Amygdala (tissue), 56 donors: ENCODE measurements at places on chromosomes 5 and 9.

DNA sequence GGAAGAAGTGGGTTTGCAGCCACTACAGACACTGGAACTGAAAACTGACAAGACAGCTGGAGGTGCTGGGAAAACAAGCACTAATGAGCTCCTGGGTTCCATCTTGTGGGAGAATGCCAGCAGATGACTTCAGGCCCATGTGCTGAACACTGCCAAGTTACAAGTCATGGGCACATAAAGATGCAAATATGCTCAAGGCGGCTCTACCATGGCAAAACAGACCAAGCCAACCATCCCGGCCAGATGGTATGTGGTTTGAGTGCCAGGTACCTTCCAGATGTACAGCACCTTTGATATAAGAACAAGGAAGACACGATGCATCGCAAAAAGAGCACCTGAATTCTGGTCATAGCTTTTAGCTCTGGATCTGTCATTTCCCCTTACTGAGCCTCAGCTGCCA lies 19.9 kb downstream of the TNFSF8 start:
- DNase-seq = no peak

- DNase-seq = no peak
These were observed 795.0 kb downstream of the EFNA5 start for GRCh38 chr5:106875591-106876297.

DNA sequence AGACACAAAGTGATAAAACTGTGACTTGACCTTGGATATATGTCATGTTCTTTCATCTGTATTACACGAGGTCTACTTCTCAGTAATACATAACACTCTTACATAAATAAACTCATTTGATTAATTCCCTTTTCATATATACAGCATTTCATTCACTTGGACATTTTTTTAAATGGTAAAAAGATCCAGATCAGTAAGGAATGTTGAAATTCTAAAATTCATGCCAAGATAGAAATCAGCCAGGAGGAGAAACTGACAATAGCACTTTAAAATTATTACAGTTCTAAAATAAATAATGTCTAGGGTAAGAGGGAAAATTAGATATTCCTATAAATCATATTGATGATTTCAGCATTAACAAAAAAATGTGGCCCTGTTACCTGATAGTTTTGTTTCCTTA lies 46.2 kb upstream of the POU5F2 start:
- DNase-seq = no peak

DNA sequence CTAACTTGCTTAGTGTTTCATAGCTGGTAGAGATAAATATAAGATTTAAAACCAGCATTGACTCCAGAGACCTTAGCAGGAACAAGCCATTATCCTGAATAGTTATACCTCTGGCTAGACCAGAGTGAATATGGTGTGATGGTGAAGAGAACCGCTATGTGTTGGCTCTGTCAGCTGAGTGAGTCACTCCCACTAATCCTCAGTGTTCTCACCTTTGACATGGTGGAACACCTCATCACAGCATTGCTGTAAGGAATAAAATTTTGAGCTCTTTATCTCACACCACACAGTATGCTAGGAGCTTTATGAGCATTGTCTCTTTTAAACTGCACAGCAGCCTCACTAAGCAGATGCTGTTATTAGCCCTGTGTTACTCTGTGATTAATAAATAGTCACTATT lies 90.7 kb upstream of the DHFR start:
- DNase-seq = no peak

DNA sequence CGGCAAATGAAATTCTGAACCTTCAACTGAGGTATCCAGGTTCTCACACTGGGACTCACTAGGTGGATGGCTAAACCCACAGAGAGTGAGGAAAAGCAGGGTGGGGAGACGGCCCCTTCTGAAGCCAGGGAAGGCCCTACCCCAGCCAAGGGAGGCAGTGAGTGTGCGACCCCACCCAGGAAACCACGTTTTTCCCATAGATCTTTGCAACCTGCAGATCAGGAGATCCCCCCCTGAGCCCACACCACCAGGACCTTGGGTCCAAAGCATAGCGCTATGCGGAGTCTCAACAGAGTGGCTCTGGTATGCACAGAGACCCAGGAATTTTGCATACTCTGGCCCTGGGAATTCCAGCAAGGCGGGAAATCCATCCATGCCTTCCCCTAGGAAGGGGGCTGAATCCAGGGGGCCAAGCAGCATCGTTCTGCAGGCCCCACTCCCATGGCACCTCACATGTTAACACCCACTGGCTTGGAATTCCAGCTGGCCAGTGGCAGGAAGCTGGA lies 19.9 kb downstream of the DTWD2 start:
- DNase-seq = no peak

DNA sequence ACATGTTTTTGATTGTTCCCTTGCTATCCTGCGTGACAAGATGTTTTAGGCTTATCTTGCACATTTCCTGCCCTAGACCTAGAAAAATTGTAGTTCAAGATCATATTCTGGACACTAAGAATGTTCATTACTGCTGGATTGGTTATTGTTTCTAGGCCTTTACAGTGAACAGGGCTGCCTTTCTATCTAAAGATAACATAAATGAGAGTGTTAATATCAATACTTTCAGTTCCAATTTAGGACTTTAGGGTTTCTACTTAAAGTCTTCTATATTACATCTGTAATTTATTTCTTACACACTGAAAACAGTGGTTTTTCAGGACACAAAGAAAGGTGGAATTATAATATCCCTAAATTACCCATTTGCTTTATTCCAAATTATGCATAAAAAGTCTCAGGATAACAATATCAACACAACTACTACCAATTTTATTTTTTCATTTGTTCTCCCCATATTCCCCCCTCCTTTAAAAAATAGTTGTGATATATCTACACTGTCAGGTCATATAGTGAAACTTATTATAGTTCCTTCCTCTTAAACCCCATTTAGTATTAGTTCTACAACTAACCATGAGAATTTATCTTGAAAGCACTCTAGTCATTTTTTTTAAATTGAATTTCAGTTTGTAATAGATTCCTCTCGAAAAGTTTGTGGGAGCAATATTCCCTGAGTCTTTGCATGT lies 293.9 kb upstream of the RIOK2 start:
- no peak for DNase-seq

DNA sequence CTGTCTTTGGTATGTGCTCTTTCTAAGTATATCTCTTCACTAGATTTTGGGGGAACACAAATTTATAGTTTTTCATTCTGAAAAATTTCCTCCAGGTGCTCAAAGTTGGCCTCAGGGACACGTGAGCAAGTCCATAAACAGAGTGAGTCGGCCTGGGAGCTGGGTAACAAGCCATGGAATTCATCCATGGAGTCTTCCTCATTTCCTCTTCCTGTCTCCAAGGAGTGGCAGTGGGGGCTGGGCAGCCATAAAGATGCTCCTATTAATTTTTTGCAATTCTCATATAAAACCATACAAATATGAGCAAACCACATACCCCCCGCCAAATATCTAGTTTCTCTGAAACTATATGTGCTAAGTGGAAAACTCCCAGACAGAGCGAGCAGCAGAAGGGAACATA lies 136.6 kb upstream of the OTULINL start:
- DNase-seq = no peak
